ENCODE measurements at places on chromosomes 12 and 14.

DNA sequence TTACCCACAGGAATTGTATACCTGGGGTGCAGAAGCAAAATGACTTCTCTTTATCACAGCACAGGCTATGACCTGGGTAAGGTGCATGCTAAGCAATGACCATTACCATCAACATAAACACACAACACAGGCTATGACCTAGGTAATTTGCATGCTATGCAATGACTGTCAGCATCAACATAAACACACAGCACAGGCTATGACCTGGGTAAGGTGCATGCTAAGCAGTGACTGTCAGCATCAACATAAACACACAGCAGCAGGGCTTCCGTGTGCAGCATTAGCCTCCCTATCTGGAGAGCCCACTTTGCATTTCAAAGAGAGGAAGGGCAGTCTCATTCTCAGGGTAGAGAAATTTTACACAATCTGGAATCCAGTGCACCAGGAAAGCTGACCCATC, 583.0 kb downstream of the TMEM121 start:
- DNase-seq = no peak

GRCh38 chr12:1906579-1906978, 11.9 kb downstream of the CACNA2D4 start:
- no peak for DNase-seq

GRCh38 chr14:20490563-20490962, 14.8 kb upstream of the RNASE10 start:
- no peak for DNase-seq

- DNase-seq = no peak
These were observed 59.0 kb downstream of the MDM2 start for GRCh38 chr12:68866950-68867349.

DNA sequence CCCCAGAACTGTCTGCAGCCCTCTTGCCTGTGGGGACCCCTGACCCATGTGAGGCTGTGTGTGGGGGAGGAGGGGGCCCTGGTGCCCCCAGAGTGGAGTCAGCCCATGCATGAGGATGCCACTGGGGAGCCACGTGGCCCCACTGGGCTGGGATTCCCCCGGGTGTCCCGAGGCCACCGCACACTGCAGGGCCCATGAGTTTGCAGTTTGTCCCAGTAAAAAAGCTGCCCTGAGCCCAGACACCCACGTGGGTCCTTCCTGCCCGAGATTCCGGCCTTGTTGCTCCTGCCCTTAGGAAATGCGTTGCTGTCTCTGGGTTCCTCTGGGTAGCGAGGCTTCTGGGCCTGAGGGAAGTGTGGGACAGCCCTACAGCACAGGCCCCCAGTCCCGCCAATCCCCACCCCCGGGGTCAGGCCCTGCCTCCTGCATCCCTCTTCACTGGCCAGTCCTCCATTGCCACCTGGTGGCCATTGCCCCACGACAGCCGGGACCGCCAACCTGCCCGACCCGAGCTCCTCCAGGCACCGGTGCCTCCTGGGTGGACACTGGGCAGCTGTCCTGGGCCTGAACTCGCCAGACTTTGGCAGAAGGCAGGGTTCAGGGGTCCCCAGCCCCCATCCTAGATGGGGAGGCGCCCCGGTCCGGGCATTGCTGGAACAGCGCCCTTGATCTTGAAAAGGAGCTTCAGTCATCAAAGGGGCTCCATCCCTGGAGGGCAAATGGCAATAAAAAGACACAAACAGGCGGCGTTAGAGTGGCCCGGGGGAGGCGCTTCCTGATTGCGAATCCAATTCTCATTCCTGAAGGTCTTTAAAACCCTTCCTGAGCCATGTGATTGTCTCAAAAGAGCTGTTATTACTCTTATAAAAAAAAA, 15.6 kb upstream of the C14orf180 start:
- peak; percentile 51 for DNase-seq

GRCh38 chr14:79552778-79553177, 658.5 kb downstream of the DIO2 start:
- no peak for DNase-seq

GRCh38 chr14:89435892-89436656, 19.0 kb upstream of the FOXN3 start:
- DNase-seq = no peak
